Stimulated activated CD8-positive, alpha-beta memory T cell treated with anti-CD3 and anti-CD28 coated beads, Interleukin-15, amount 100 ng/mL, for 1 hour (primary cell): ENCODE measurements at places on chromosomes 7 and 10.
A peak's percentile ranks its signal among the peaks of the same experiment; 100 is the strongest.

DNA sequence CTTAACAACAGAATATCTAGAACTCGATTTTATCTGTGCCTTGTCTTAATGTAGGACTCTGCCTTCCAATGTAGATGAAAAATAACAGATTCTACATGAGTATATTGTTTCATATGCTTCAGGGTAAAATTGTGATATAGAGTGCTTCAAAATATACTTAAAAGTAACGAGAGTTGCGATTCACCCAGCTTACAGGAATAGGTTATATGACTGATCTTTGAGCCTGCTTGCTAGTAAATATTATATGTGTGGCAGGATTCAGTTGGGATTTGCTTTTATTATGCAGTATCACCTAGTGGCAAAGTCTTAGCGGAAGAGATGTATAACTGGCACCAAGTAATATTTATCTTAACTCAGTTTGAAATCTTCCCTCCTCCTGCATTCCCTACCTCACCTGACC is 183.3 kb downstream of the SEMA3E start:
- no peak for DNase-seq

DNA sequence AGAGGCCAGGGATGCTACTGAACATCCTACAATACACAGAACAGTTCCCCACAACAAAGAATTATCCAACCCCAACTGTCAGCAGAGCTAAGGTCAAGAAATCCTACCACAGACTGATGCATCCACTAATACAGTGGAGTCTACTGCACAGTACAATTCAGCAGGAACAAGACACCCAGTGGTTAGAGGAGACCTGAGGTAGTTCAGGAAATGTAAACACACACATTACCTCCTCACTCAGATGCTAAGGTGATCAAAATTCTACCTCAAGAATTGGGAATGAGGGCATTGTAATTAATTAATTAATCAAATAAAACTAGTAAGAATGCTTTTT is 91.4 kb downstream of the ZFAND4 start:
- no peak for DNase-seq

- peak; percentile 24 for DNase-seq
These were observed at the start of gene PFKP for GRCh38 chr10:3067118-3067858. Gene PFKP (plus strand): TSS chr10:3067548. CDS start chr10:3067596, 48 bp downstream.

GRCh38 chr10:126969310-126969709 is 64.1 kb downstream of the DOCK1 start:
- DNase-seq, result no peak
